ENCODE measurements at places on chromosomes 1 and 21.

DNA sequence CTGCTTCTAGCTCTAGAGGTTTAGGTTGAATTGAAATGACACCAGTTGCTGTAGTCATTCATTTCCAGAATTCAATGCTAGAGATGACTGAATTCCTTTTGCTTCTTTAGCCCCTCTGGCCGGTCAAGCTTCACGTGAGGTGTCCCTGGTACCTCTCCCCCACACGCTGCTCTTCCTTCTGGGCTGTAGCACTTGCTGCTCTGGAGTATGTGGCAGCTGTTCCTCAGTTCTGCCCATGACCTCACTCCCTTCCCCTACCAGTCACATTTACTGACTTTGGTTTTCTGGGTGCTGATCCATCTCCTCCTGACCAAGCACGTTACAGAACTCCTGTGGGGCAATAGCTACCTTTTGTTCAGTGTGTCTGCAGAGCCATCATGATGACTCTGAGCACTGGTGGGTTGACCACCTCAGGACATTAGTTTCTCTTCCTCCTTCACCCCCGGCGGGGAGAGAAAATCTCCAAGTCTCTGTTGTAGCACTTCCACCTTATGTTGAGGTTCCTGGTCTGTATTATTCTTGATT lies 128.1 kb downstream of the HHAT start:
- no peak for DNase-seq

DNA sequence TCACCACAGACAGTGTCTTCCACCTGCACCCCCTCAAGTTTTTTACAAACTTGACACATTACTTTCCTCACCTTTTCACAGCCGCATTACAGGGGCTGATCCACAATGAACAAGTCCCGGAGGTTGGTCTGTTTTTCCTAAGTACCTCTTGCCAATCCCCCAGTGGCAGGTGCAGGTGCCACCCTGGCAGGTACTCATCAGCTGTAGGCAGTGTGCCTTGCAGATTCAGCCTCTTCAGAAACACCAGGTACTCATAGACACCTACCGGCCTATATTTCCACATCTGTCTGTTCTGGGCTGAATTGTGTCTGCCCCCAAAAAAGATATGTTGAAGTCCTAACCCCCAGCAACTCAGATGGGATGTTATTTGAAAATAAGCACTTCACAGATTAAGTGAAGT lies 81.4 kb upstream of the CNIH3 start:
- no peak for DNase-seq

- DNase-seq, result no peak
These were observed 106.0 kb upstream of the FAM78B start for GRCh38 chr1:166272851-166273250.

DNA sequence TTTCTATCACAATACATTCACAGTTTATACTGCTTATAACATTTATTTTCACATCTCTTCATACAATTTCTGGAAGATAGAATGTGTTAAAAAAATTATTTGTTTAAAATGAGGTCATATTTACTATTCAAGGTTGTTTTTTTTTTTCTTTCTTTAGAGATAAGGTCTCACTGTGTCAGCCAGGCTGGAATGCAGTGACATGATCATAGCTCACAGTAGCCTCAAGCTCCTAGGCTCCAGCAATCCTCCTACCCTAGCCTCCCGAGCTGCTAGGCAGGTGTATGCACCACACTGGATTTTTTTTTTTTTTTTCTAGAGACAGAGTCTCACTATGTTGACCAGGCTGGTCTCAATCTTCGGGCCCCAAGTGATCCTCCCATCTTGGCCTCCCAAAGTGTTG lies 19.0 kb upstream of the RNF11 start:
- DNase-seq, result no peak

- DNase-seq, result no peak
These were observed 8.6 kb downstream of the CSTB start for GRCh38 chr21:43767498-43767983.

- DNase-seq, result no peak
These were observed 354.3 kb upstream of the NEGR1 start for GRCh38 chr1:72636631-72637030.

DNA sequence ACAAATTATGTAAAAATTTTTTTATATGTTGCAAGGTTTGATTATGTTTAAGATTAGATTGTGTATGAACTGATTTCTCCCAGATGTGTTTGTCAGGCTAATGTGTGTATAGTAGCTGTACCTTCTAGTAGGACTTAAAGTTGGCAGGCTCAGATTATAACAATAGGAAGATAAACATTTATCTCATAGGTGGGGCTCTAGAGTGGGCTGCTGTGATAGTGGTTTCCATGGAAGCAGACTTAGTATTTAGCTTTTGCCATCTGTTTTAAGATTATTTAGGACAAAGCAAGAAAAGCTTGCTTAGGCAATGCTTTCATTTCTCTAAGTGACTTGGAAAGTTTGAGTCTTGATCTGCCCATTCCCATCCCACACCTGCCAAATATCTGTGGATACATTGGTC lies 187.7 kb upstream of the CACYBP start:
- no peak for DNase-seq

DNA sequence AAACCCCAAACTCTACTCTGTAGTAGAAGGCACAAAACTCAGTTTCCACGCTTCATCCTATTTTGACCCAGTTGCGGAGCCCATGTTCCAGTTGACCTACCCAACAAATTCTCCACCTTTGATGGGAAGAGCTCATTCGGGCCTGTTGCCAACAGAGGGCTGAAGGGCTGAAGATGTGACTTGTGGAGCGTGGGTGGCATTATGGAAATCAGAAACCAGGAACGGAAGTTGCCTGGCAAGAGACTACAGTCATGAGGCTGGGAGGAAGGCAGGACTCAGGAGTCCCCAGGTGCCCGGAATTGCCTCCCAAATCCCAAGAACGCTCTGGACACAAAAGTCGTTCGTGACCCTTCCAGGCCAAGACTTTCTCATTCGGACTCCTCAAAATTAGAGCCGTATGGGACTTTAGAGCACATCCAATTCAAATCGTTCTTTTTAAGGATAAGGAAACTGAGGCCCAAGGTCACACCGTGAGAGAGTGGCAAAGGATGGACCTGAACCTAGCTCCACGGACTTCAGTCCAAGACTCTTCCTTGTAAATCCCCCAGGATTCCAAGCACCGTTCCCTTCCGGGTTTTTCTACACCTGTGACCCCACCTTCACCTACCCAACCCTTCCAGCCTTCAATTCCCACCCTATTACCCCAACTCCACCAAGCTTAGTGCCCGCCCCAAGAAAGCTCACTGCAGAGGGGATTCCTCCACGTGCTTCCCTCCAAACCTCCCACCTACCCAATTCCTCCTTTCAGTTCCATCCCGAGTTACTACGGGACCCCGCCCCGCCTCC lies 739 bp downstream of the SMG5 start:
- peak; percentile 34 for DNase-seq

DNA sequence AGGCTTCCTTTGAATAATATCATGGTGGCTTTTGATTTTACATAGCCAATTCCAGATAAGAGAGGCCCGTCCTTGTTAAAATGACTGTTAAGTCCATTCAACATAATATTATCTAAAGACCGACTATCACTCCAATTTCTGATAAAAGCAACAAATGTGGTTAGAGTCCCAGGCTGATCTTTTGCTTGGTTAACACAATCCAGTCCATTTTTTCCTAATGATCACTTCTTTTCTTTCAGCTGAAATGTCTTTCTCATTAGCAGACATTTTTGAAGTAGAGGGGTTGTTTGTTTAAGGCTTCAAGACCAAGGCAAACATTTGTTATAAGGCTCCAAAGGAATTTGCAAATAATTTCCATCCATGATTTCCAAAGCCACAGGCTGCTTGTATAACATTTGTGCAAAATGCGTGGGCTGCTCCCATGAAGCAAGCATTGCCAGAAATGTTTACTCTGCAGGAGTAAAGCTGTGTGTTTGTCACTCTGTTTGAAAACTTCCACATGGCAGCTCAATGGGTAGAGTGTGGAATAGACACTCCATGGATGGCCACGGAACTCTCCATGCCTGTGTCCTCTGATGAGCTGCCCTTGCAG lies 111.5 kb downstream of the PSMG1 start:
- DNase-seq, result no peak

- no peak for DNase-seq
These were observed 713.8 kb downstream of the KCNT2 start for GRCh38 chr1:195894411-195894810.

DNA sequence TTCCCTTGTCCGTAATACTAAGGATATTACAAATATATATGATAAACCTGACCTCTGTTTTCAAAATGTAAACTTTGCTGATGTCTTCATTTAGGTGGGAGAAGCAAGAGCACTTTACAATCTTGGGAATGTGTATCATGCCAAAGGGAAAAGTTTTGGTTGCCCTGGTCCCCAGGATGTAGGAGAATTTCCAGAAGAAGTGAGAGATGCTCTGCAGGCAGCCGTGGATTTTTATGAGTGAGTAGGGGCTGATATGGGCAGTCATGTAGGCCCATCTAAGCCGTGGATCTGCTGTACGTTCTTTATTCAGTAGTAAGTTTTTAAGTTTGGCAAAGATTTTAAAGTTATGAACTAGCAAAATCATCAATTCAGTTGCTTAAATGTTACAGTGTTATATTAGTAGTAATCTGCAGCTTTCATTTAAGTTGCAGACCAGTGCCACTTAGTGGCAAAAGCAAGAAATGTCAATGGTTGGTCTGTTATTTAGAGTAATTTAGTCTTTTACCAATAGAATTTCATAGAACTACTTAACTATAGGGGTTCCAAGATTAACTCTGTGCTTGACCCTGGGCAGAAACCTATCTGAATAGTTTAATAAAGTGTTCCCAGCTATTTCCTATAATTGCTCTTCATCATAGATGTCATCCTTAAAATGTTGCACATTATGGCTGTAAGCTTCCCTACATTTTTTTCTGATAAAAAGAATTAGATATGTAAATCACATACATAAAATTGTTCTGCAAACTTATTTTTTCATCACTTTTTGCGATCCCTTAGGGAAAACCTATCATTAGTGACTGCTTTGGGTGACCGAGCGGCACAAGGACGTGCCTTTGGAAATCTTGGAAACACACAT lies 21.3 kb downstream of the GPSM2 start:
- peak; percentile 42 for DNase-seq

GRCh38 chr1:78096976-78097375 lies 51.2 kb downstream of the GIPC2 start:
- DNase-seq, result no peak

DNA sequence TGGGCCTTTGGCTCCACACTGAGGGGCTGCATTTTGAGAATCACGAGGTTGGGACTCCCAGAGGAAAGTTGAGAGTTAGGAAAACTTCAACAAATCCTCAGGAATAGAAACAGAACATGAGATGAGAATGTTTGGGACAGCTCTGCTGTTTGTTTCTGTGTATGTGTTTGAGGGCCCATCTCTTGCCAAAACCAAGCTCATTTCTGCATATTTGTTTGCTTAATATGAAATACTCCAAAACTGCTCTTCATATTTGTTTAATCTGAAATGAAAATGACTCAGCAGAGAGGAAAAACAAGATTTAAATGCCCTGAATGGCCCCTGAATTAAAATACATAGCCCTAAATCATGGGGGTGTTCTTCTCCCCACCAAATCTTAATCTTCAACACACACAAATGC lies 78.1 kb downstream of the DDR2 start:
- DNase-seq, result no peak

DNA sequence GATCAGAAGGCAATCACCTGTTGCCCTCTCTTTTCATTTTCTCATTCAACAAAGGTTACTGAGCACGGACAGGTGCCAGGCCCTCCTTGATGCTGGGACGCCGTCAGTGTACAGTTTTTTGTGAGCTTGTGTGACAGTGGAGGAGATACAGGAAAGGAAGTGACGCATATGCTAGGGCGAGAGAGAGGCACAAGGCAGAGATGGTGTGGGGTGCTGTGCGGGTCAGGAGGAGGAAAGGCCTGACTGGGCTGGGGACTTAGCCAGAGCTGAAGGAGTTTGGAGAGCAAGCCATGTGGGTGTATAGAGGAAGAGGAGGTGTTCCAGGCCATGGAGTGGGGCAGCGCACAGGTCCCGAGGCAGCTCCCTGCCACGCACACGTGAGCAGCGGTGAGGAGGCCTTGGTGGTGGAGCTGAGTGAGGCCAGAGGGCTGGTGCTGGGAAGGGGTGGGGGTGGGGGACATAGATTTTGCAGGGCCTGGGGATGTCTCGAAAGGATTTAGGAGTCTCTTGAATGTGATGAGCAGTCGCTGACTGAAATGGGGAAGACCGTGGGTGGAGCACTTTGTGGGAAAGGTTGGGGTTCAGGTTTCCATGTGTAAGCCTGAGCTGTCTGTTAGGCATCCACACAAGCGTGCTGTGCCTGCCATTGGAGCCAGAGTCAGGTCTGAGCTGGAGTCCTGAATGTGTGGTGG lies 46.0 kb downstream of the TRAPPC10 start:
- no peak for DNase-seq

DNA sequence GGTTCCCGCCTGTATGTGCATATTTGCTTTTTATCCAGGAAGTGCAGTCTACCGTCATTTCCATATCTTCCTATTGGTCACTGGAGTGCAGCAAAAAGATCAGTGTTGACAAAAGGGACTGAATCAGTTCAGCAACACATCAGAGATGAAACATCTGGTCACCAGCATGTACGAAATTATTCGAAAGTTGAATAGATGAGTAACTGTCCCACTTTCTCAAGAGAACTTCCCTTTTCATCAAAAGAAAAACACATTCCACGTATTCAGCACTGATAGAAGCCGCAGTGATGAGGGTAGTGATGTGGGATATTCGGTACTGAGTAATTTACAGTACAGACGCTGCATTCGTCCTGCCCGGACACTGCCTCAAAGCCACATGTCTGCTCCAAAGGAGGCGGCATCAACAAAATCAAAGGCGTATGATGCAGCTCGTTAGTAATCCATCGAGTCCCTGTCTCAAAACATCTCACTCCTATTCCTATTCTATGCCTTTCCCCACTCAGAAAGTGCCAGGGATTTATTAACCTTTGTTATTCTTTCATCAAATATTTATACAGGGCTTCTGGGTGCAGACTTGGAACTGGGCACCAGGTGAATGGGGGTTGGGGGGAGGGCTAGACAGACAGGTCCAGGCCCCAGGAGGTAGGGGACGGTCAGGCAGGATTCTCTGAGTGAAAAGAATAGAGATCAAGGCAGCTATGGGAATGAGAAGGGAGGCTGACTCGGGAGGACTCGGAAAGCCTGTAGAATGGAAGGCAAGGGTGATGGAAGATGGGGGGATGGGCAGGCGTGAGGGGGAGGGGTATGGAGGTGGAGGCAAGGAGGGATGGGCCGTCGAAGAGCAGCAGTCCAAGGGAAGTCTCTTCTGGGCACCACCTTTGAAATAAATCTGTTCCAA lies 79.5 kb upstream of the SLC45A1 start:
- no peak for DNase-seq

DNA sequence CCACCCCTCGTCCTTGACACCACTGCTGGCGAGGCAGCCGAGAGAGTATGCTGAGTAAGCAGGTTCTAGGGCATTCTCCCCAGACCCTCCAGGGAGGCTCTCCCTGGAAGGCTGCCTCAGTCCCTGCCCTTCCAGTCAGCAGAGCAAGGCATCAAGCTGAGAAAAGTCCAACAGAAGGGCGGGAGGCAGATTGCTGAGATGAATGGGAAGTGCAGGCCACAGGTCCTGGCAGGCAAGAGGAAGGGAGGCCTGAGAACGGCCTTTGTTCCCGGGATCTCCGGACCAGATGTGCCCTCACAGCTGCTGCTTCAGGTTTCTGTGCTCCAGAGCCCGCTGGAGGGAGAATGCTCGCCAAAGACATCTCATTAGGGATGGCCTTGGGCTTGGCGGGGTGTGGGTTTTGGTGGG lies 270.0 kb upstream of the VAMP3 start:
- DNase-seq, result no peak

- peak; percentile 87 for DNase-seq
These were observed 33.8 kb upstream of the RPL11 start for GRCh38 chr1:23657659-23658275.

GRCh38 chr21:42409366-42409765 lies 5.7 kb downstream of the UBASH3A start:
- no peak for DNase-seq

GRCh38 chr1:33365560-33365997 lies 44.7 kb upstream of the A3GALT2 start:
- DNase-seq, result no peak

All from HAP-1 (cell line).